ENCODE measurements at places on chromosomes 16 and 17.

DNA sequence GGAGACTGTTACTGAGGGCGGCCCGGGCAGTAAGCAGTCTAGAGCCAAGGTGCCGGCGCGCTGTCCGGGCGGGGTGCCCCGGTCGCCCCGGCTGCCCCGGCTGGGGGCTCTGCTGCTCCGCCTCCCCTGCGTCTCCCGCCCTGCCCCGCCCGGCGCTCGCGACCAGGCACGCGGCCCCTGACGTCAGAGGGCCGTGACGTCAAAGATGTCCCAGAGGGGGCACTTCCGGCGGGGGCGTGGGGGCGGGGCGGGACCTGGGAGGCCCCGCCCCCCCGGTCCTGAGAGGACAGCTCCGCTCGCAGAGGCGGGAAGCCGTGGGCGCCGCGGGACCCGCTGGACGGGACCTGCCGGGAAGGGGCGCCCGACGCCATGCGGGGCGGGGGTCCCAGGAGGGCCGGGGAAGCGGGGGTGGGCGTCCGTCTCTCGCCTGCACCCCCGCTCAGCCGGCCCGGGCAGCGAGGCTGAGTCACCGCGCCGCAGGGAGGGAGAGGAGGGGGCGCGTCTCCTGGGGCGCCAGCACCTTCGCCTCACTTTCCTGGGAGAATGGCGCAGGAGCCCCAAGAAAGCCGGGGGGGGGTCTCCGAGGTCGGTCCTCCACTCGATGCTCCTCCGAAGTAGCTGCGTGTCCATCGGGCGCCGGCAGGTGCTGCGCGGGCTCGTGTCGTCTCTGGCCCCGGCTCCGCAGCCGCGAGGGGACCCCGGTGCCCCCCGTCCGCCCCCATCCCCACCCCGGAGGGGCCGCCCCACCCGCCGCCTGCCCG is 4.4 kb upstream of the HIC1 start:
- DNase-seq = peak; percentile 67

DNA sequence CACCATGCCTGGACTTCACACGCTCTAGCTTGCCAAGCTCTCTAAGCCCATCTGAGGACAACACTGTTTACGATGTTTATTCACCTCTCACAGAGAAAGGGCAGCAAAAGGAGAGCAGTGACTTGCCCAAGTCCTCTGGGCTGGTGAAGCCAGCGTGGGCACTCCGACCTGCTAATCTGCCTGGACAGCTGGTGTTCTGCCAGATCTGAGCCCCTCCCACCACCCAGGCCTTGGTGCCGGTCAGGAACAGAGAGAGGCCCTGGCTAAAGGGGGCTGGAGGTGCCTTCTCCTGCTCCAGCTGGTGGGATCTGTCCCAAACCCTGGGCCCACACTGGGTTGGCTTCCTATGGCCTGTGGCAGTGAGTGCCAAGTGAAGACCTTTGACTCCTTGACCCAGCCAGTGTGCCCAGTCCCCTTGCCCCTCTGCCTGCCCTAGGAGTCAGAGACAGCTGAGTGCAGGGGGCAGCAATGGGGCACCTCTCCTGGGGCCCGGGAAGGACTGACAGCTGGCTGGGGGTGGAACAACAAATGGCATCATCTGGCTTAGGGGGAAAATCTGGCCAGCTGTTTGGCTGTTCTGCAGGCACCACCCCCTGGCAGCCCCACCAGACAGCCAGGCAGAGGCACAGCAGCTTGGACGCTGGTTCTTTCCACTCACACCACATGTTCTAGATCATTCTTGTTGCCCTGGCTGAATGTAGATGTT is 1.8 kb upstream of the SLC4A1 start:
- no peak for DNase-seq

- no peak for DNase-seq
Measured at GRCh38 chr17:69357701-69358100, 30.8 kb upstream of the ABCA5 start.

- no peak for DNase-seq
Measured at GRCh38 chr17:81691196-81691595, 7.4 kb downstream of the HGS start.

- DNase-seq = no peak
Measured at GRCh38 chr17:74295625-74296547, 21.9 kb downstream of the DNAI2 start.

DNA sequence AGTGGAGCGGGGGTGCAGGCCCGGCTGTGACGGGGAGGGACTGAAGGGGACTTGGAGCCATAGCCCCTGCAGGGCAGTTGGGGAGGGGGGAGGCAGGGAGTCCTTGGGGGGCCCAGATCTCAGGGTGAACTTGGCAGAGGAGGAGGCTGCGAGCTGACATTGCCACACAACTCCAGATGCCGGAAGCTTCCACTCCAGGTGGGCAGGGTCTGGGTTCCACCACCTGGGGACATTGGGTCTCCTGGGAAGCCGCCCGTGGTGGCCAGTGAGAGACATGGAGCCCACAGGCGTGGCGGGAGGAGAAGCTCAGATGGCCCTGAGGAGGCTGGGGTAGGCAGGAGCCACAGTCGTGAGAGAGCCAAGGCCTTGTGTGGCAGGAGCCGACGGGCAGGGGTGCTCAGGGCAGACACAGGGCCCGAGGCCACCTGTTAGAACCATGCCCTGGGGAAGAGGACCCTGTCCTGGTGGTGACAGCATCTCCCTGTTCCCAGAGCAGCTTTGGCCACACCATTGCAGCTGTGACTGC is 18.2 kb upstream of the GAA start:
- no peak for DNase-seq

- no peak for DNase-seq
Measured at GRCh38 chr16:968620-969019, 2.2 kb downstream of the LMF1 start.

DNA sequence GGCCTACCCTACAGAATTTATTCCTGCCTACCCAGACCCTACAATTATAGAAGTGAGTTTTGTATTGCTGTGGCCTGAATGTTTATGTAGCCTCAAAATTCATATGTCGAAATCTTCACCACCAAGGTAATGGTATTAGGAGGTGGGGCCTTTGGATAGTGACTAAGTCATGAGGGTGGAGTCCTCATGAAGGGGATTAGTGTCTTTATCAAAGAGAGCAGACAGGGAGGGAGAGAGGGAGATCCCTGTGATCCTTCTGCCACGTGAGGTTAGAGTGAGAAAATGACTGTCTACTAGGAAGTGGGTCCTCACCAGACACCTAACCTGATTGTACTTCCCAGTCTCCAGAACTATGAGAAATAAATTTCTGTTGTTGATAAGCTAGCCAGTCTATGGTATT is 981 bp upstream of the DUXB start:
- no peak for DNase-seq

DNA sequence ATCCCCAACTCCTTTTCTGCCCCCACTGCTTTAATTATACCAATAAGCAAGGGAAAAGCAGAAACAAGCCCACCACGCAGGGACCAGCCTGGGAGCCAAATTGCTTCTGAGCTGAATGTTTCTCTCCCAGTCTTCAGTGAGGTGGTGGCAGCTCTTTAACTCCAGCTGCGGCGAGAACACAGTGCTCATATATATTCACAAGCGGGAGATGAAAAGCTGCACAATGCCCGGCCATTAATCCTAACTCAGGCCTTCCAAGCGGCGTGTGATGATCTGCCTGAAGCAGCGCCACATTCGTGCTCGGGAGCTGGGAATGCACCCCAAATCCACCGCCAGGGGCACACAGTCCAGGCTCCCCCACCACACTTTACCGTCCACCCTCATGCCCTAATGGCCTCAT is 203.7 kb upstream of the SDK2 start:
- no peak for DNase-seq

GRCh38 chr16:19499006-19499405 is 22.9 kb downstream of the GDE1 start:
- DNase-seq = no peak

- DNase-seq = no peak
Measured at GRCh38 chr17:67974185-67974584, 22.1 kb downstream of the C17orf58 start.

- DNase-seq = no peak
Measured at GRCh38 chr17:15250135-15250860, 14.8 kb downstream of the PMP22 start.

- no peak for DNase-seq
Measured at GRCh38 chr16:55906123-55906522, 30.9 kb upstream of the CES5A start.

GRCh38 chr17:80129006-80129565 is 17.8 kb downstream of the EIF4A3 start:
- no peak for DNase-seq

DNA sequence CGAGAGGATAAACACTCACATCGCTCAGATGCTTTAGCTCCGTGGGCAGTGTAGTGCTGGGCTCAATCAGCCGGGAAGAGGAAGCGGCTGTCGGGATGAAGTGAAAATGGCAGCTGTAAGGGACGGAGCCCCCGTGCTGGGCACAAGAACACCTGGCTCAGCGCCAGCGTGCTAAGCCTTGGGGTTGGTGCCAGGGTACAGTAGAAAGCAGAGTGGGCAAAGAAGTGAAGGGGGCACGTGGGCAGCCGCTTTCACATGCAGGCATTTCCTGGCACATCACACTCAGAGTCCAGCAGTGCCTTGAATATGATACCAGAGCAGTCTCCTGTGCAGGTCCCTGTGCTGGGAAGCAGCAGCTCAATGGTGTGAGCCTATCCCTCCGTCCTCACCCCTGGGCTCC is 51.1 kb upstream of the FOXF1 start:
- DNase-seq = no peak

DNA sequence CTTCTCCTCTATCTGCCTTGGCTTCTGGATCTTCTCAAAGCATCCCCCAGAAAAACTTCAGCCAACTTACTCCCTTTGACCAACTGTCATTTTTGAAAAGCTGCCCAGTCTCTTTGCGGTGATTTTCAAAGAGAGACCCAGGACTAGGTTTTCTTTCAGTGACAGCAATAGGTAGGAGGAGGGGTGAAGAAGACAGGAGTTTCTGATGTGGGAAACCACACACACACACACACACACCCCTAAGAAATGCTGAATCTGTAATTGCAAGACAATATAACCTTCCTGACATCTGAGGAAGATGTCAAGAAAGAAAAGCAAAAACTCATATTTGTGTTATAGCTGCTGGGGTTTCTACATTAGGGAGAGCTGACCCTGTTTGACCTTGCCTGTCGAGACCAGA is 5.2 kb downstream of the FAM20A start:
- DNase-seq = no peak

- no peak for DNase-seq
Measured at GRCh38 chr17:3762922-3763776, 37.8 kb downstream of the ITGAE start.

- no peak for DNase-seq
Measured at GRCh38 chr17:77146246-77146632, 5.5 kb downstream of the SEC14L1 start.

DNA sequence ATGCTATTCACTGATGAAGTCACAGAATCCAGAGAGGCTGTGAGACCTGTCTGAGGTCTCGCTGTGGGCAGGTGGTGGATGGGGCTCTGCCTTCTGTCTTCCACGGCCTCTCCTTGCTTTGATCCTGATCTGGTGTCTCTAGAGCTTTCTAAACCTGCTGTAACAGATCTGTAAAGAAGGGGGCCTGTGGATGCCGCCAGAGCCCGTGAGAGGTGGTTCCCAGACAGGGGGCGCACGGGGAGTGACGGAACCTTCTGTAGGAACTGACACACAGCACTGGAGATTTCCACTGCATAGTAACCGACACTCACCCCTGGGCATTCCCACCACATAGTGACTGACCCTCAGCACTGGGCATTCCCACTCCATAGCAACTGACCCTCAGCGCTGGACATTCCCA is 16.0 kb downstream of the CBFA2T3 start:
- DNase-seq = no peak

GRCh38 chr17:45127207-45127547 is 5.1 kb downstream of the PLCD3 start:
- DNase-seq = no peak

DNA sequence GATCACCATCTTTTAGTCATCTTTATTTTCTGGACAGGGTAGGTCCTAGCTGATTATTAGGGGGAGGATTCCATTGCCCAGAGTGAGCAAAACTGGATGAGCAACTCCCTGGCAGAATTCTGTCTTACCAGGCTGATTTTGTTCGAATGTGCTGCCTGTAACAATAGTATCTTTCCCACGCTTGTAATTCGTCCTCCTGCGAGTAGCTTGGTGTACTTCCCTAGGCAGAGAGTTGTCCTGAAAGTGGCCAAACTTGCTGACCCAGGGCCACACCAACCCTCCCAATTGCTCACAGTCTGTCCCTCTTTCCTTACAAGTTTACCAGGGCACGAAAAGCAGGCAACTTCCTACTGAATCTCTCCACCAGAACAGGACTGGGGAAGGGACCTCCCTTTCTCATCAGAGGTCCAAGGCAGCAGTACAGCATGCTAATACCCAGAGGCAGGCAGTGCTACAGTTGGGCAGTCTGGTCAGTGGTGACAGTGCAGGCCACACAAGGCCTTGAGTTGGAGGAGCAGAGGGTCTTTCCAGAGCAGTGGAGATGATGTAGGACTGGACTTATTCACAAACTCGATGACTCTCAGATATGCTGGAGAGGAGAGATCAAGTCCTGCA is 67.8 kb upstream of the NLK start:
- DNase-seq = no peak

GRCh38 chr17:76529224-76530094 is 8.1 kb downstream of the CYGB start:
- DNase-seq = no peak

Data from stimulated activated CD4-positive, alpha-beta T cell treated with anti-CD3 and anti-CD28 coated beads, Interleukin-4, amount 100 ng/mL, for 48 hours (primary cell).